ENCODE measurements at places on chromosomes 7 and 10.

- no peak for DNase-seq
Observed at GRCh38 chr7:226281-226895, 34.0 kb downstream of the FAM20C start.

GRCh38 chr10:86749854-86750253 is 6.6 kb upstream of the BMPR1A start:
- DNase-seq, result no peak

GRCh38 chr7:33012364-33012763 is 50.2 kb downstream of the NT5C3A start:
- no peak for DNase-seq

DNA sequence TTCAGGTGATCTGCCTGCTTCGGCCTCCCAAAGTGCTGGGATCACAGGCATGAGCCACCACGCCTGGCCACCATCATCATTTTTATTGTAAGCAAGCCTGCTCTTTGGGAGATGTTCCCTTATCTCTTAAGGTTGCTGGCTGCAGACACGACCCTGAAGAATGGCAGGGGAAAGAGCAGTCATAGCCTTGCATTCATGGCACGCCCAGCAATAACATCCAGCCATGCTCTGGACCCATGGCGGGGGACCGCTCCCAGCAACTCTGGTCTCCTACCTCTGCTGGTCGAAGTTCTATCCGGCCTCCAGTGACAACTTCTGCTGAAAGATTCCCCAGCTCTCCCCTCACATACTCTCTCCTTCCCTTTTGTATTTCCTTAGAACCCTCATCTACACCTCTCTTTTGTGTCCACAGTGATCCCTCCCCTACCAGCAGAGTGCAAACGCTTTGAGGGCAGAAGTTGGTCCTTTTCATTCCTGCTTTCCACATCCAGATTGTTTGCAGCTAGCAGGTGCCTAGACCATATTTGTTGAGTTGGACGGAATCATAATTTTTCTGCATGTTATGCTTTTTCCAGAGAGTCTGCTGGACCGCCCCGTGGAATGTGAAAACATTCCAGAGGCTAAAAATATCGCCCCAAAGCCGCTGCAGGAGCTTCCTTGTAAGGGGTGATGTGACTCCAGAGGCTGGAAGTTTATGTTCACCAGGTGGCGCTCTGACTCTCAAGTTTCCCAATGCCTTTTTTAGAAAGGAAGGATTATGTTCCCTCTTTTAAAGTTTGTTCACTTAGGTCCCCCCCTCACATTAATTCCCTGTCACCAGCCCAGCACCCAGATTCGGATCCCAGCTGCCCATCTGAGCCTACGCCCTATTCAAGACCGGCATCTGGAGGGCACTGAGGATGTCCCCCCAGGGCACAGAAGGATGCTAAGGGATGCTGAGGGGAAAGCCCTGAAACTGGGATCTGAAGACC is 4.3 kb upstream of the MARVELD1 start:
- DNase-seq, result peak; percentile 43

GRCh38 chr10:98258683-98259454 is 9.1 kb downstream of the LOXL4 start:
- DNase-seq, result no peak

DNA sequence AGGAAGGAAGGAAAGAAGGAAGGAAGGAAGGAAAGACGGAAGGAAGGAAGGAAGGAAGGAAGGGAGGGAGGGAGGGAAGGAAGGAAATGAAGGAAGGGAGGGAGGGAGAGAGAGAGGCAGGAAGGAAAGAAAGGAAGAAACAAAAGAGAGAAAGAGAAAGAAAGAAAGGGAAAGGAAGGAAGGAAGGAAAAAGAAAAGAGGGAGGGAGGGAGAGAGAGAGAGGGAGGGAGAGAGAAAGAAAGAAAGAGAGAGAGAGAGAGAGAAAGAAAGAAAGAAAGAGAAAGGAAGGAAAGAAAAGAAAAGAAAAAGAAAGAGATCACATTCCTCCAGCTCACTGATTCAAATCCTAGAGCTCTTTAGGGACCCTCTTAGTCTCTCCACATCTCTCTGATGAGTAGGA is 24.7 kb downstream of the ELN start:
- DNase-seq, result no peak

DNA sequence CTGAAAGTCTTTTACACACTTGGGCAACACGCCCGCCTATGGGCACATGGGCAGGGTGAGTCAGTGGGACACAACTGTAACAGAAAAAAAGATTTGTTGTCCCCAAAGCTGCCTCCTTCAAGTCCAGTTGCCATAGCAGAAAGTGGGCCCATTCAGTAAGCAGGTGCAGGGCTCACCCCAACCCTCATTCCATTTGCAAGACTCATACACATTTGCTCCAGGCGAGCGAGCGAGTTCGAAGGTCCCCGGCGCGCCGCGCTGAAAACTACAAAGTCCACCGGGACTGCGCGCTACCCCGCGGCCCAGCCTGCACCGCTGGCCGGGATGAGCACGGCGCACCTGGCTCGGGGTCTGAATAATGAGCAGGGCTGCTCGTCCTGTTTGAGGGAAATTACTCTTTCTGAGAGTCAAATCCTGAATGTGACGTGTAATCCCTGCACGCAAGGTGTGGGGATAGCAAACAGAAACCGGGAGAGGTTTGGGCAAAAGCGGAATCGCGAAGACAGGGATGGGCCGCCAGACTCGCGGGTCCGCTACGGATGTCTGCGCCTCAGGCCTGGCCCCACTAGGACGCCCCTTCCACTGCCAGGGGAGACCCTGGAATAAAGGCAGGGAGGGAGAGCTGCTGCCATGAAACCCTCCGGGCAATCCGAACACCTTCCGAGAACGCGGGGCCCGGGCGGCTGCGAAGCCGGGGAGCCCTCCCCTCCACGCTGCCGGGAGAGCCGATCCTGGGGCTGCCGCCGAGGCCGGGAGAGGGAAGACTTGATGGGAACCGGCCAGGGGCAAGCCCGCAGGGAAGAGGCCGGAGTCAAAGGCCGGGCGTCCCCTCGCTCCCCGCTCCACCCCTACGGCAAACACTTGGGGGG is 982 bp downstream of the COBL start:
- no peak for DNase-seq
